ENCODE measurements at places on chromosomes 1 and 21. TPM values are rescaled to one million over a fixed set of nuclear protein-coding genes. Genes with fewer than 3 reads are reported as not detected.
A peak's percentile ranks its signal among the peaks of the same experiment; 100 is the strongest.

DNA sequence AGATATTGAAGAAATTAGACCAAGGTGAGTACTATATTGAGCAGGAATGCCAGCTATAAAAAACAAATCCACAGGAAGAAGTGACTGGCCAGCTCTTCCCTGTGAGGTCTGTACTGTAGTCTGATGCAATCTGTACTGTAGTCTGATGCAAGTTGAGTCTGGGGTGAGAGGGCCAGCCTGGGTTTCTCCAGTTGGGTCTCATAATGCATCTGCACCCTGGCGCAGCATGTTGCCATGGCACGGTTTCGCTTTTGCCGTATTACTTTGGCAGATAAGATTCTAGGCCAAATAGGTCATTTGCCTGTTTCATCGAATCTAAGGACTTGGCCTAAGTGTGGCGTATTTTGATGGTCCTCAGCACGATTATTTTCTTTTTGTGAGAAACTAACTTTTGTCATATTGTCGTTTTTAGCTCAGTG, 24.4 kb upstream of the PGD start:
- DNase-seq = no peak

- no peak for DNase-seq
Observed at GRCh38 chr1:223815865-223816264, 29.9 kb downstream of the TP53BP2 start.

- DNase-seq = peak; percentile 80
Observed at GRCh38 chr1:31701091-31701736, 2.6 kb downstream of the COL16A1 start.

DNA sequence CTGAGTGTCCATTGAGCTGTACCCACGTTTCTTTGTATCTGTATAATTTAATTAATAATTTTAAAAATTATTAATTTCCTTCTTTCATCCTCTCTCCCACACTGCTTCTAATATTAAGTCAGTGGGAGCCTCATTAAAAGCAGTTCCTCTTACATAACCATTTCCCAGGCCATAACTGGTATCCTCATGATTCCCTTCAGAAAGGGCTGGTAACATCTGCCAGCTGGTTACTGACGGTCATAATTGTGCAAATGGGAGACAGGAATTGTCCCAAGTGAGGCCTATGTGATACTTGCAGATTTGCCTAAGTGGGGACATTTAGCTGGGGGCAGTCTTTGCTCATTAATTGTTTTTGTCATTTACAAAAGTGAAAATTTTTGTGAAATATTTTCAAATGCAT, 69.0 kb upstream of the SPAG17 start:
- DNase-seq = no peak

- no peak for DNase-seq
Observed at GRCh38 chr1:25554886-25555752, 11.7 kb downstream of the LDLRAP1 start.

GRCh38 chr21:34181431-34182039, 108.2 kb downstream of the MRPS6 start:
- no peak for DNase-seq

- no peak for DNase-seq
Observed at GRCh38 chr1:35505911-35506798, 51.0 kb downstream of the KIAA0319L start.

DNA sequence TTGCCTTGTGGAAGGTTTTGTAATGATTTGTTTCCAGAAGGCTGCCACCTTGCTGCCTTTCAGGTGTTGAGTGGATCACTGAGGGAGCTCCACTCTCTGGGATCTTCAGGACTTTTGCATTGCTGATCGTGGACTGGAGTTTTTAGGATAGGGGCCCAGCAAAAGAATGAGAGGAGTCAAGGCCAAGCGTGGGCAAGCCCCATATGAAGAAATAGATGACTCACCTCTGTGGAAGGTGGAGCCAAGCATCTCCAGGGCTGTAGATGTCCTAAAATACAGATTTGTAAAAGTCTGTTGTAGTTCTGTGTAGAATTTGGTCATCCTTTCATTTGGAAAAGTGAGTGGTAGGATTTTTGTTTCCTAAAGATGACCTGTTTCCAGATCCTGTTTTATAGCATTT, 67.0 kb downstream of the ST3GAL3 start:
- no peak for DNase-seq

- DNase-seq = no peak
Observed at GRCh38 chr1:7576946-7577657, 194.0 kb upstream of the VAMP3 start.

DNA sequence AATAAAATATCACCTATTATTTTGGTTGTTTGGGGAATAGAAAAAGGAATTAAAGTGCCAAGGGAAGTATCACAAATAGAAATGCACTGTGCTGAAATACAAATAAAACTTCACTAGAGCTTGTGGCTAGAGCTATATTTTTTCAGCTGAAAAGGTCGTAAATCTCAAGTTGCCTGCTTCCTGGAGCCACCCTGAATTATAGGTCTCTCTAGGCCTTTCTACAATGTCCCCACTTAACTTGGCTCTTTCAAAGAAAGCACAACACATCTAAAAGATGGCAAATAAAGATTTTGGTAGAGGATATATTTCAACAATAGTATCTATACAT, 5.0 kb upstream of the RNF2 start:
- no peak for DNase-seq

DNA sequence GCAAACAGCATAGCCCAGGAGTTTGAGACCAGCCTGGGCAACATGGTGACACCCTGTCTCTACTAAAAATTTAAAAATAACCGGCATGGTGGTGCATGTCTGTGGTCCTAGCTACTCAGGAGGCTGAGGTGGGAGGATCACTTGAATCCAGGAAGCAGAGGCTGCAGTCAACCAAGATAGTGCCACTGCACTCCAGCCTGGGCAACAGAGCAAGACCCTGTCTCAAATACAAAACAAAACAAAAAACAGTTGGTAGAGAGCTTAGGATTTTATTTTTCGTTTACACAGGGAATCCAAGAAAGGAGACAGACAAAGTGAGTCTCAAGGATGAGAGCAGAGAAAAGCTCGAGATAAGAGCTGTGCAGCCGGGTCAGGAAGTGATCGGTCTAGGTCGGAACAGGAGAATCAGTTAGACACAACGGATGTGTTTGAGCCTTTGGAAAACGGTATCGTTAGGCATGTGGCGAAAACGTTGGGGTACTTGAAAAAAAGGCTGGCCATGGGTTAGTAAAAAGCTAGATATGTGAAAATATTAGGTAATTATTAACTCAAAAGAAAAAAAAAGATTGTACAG, 1.7 kb upstream of the MIB2 start:
- no peak for DNase-seq

GRCh38 chr1:50048791-50049190, 25.0 kb upstream of the AGBL4 start:
- DNase-seq = no peak

DNA sequence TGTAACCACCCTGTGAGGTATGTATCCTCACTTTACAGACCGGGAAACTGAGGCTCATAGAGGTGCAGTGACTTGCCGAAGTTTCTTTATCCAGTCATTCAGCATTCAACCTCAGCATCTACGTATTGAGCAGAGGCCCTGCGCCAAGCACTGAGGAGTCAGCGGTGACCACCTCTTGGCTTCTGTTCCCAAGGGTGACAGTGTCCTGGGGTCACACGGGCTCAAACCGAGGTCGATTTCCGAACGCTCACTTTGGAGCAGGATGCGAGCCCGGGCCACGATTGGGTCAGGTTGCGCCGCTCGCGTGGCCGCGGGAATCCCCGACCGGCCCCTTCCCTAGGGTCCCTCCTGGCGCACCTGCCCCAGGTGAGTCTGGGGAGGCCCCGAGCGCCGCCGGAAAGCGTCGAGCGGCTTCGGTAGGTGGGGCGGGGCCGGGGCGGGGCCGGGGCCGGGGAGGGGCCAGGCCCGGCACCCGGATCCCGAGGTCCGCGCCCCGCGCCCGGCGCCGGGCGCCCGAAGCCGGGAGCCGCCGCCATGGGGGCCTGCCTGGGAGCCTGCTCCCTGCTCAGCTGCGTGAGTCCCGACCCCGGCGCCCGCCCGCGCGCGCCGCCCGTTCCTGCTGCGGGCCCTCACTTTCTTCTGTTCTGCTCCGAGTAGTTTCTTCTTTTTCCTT, at the start of gene SERINC2:
Gene SERINC2, plus strand, starts transcription at position 482 of the 673 bp plus-strand sequence. Its CDS starts 53 bp downstream, at position 535.
- no peak for DNase-seq

- no peak for DNase-seq
Observed at GRCh38 chr1:182051938-182052337, 9.6 kb downstream of the ZNF648 start.

GRCh38 chr1:185787238-185787637, 53.0 kb downstream of the HMCN1 start:
- no peak for DNase-seq

DNA sequence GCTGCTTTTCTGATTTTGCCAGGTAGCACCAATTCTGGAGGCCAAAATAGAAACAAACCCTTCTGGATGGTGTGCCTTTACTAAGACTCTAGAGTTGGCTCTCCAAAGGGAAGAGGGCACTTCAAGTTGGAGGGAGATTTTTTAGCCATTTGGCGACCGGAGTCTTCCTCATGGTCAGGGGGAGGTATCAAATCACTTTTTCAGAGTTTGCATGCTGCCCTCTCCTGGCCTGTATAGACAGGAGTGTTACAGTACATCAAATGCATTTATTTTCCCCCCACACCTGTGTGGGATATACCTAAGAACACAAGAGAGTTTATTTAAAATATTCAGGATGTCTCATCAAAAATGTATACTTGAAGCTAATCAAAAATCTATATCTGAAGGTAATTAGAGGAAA, 3.2 kb downstream of the GREM2 start:
- no peak for DNase-seq

Gene ZNF687
- total RNA-seq = 6.9 TPM

Gene GBP6
- total RNA-seq = 0.47 TPM

Gene SCAMP3
- 19.5 TPM for total RNA-seq

Gene RBBP5
- total RNA-seq = 32.1 TPM

Gene SPRR2B
- not detected for total RNA-seq

Gene RABGGTB
- 90.2 TPM for total RNA-seq

Gene ERO1B
- 27.3 TPM for total RNA-seq

Gene PGBD2
- total RNA-seq = 13.3 TPM

Measured in occipital lobe (tissue), 3 donors.